Activated T-cell treated with anti-CD3 and anti-CD28 coated beads, Interleukin-2, amount 50 U/mL, for 48 hours (primary cell): ENCODE measurements at places on chromosomes 3 and 15.

DNA sequence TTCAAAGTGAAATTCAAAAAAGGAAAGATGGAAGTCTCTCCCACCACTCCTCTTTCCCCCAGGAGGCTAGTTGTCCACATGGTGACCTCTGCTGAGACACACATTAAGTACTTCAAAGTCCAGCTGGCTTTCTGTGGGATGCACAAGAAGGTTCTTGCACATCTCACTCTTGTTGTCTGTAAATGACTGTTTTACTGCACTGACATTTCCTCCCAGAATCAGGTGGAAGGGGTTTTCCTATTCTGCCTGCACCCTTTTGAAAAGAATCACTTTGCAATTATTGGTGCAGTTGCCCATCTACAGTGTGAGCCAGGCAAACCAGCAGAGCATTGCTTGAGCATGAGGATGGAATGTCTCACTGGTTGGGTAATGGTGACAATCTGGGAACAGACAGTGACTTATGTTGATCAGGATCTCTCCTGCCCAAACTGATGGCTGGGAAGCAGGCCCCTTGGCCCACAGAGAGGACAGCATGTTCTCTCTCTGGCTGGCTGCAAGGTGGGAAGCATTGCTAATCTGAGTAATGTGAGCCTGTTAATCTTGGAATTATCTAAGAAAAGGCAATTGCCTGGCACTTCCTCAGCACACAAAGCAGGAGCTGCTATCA is 347.7 kb upstream of the SATB1 start:
- no peak for DNase-seq

DNA sequence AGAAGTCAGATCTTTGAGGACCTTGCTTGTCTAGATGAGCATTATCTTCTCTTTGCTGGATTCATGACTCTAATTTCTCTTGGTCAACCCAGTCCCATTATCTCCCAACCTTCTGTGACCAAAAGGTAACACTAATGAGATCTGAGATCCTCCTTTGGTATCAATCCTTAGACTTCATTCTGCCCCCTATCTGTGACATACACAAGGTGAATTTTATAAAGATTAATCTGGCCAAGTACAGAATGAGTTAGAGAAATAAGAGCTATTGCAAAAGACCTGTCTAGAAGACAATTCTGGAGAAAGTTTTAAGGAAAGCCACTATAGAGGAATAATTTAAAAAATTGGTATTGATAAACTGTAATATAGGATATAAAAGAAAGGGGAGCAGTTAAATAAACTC is 113.8 kb upstream of the KCNMB2 start:
- DNase-seq = no peak

DNA sequence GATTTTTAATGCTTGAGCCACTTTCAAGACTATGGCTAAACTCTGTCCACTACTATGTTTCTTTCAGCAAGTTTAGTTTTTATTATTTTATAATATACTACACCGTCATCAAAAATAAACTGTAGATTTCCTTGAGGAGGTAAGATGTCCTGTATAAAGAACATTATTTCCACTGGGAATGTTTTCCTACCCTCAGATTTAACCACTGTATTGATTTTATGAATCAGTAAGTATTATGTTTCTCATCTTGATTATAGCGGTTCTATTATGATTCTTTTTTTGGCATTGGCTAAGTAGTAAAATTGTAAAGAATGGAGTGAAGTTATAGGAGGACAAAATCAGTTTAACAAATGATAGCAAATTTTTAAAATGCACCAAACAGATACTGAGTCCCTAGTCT is 44.4 kb downstream of the ADAM10 start:
- no peak for DNase-seq

DNA sequence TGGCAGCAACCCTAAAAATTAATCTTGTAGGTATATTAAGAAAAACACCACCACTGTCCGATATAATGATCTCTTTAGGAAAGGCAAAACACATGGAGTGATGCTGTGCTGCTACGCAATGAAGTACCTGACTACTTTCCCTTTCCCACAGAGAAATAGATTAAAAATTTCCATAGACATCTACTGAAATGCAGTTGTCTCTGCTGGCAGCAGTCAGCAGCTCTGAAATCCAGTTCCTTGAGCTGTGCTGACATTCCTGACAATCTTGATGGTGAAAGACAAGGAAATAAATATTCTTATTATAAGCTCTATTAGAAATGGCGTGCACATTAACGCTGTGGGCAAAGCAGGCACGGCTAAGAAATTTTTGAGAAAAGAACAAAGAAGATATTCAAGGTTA is 287.6 kb downstream of the IL5RA start:
- DNase-seq = no peak

- DNase-seq = no peak
Observed at GRCh38 chr3:196988241-196989029, 19.8 kb upstream of the PIGZ start.

DNA sequence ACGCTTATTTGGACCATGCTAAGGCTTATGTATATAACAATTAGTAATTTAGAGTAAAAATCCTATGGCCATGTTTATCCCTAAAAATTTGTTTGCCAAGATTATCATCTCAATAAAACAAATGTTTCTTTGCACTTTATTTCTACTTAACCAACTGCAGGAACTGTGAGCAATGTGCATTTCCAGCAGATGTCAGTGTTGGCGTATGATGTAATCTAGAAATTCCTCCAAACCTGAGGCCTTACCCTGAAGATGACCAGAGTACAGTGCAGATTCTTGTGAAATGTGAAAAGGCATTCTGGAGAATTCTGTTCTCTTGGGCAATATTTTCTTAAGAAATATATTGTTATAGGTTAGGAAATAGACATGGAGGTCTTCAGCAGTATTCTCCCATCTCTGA is 205.9 kb downstream of the MBNL1 start:
- no peak for DNase-seq

GRCh38 chr3:145070795-145071194 is 1090.2 kb downstream of the PLOD2 start:
- no peak for DNase-seq

GRCh38 chr3:43106293-43106628 is 382 bp upstream of the POMGNT2 start:
- DNase-seq = no peak

DNA sequence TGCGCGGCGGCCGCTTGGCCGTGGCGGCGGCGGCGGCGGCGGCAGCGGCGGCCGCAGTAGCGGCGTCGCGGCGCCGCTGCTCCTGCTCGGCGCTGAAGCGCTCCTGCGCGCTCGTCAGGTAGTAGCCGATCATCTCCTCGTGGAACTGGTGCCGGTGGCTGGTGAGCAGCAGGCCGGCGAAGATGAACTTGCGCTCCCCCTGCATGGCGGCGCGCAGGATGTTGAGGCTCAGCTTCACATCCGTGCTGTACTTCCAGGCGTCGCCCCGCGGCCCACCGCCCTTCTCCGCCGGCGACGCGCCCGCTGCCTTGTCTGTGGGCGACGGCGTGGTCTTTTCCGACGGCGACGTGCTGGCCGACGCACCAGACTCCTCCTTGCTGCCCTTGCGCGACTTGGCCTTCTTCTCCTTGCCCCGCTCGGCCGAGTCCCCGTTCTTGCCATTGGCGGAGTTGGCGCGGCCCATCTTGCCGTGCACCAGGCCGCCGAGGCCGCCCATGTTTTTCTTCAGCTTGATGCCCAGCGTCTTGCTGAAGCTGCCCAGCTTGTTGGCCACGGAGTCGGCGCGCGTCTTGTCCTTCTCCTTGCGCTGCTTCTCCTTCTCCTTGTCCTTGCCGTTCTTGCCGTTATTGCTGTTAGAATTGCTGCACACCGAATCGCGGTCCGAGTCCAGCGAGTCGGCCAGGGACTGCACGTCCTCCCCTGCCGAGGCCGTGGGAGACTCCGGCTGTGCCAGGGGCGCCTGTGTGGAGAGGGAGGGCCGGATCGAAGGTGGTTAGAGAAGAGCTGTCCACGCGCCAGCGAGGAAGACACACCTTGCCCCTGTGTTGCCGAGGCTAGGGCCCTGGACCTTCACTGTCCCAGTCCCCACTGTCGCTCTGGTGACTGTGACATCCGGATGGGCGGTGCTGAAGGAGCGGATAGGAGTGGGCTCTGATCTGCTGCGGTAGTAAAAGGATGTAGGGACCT is 157.6 kb downstream of the KLF13 start:
- DNase-seq = peak; percentile 44

- no peak for DNase-seq
Observed at GRCh38 chr3:105997800-105998526, 129.2 kb upstream of the CBLB start.

DNA sequence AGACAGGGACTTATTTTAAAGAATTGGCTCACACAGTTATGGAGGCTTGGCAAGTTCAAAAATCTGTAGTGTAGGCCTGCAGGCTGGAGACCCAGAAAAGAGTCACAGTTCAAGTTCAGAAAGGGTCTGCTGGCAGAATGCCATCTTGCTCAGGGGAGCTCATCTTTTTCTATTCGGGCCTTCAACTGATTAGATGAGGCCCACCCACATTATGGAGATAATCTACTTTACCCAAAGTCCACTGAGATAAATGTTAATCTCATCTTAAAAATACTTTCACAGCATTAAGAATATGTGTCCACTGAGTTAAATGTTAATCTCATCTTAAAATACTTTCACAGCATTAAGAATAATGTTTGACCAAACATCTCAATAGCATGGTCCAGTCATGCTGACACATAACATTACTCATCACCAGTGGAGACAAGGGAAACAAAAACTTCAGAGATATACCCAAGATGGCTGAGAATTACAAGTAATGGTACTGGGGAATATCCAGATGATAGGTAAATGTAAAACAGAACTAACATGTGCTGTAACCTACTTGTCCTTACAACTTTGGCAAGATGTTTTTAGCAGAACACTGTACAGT is 74.3 kb upstream of the STAC start:
- DNase-seq = no peak

DNA sequence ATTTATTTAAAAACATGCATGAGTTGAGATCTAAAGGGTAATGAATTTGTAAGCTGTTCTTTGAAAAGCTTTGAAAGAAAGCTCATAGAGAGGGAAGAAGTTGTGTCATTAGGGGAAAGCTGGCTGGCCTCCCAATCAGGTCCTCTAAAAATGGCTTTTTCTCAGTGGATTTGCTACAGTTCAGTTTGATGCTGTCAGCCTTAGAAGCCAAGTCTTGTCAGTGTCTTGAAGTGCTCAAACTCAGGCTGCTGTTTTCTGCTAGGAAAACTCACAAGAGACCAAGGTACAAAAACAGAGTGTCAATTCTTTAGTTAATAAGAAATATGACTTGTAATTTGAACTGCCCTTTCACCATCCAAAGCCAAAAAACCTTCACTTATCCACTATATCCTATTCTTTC is 243.8 kb downstream of the OTOL1 start:
- DNase-seq = no peak

DNA sequence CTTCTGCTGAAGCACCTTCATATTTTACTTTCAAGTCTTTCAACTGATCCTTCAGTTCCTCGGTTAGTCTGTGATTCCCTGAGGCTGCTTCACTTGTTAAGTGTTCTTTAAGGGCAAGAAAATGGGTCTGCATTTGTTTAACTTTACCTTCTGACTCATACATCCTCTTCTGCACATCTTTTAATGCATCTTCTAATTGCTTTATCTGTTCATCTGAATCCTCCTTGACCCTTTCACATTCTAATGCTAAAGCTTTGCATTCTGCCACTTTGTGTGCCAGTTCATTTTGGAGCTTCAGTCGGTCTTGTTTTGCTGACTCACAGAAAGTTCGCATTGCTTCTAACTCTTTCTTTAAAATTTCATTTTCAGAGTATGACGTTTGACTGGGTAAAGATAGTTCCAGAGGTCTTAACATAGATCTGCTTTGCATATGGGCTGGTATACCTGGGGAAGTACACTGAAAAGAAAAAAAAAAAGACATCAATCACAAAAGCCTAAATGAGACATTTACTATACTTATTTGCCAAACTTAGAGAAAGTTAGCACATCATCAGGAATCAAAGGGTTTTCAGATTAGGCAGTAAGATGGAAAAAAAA is 94.3 kb downstream of the UACA start:
- no peak for DNase-seq

DNA sequence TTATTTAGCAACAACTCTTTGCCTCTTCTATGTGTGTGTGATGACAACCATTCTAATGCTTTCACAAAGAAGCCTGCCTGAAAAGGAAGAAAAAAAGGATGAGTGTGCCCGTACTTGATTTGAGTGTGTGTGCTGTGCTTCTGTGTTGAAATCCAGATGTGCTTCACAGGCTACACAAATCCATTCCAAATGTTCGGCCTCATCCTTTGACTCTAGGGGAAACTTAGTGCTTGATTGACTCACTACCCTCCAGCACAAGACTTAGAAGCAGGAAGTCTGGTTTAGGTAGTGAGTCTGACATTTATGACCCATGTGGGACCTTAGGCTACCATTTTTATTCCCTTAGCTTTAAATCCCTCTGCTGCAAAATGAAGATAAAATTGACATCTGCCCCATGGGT is 108.8 kb upstream of the PLAAT1 start:
- no peak for DNase-seq

GRCh38 chr3:128376516-128376915 is 90.2 kb downstream of the DNAJB8 start:
- DNase-seq = no peak

GRCh38 chr15:79924379-79924778 is 27.6 kb upstream of the MTHFS start:
- no peak for DNase-seq

DNA sequence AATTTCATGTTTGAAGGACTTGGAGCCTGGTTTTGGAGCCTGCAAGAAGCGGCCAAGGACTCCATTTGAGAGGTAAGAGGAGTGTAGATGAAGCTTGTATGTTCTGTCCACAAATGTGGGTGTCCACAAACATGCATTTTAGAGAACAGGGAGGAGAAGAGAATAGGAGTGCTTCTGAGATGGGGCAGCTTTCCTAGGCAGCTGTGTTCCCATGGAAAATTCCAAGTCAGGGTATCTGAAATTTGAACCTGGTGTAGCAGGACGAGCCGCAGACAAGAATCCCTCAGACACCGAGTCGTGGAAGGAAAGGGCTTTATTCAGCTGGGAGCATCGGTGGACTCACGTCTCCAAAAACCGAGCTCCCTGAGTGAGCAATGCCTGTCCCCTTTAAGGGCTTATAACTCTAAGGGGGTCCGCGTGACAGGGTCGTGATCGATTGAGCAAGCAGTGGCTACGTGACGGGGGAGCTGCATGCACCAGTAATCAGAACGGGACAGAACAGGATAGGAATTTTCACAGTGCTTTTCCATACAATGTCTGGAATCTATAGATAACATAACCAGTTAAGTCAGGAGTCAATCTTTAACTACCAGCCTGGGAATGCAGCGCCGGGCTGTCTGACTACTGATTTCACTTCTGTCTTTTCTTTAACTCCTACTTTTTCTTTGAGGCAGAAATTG is 71.4 kb upstream of the WDR72 start:
- no peak for DNase-seq
